ENCODE measurements at places on chromosomes 4 and X. TPM values are rescaled to one million over a fixed set of nuclear protein-coding genes. Genes with fewer than 3 reads are reported as not detected.

The OCRL gene
- 33.5 TPM for polyA plus RNA-seq

The CSAG3 gene
- not detected for polyA plus RNA-seq

The WDR17 gene
- 1.5 TPM for polyA plus RNA-seq

DNA sequence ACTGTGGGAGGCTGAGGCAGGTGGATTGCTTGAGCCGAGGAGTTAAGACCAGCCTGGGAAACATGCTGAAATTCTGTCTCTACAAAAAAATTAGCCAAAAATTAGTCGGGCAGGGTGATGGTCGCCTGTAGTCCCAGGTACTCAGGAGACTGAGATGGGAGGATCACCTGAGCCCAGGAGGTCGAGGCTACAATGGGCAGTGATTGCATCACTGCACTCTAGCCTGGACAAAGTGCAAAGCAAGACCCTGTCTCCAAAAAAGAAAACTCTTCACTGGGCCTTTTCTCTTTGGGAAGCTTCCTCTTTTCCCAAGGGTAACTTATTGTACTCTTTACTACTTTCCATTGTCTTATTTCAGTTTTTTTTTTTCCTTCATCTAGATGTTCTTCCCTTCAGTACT is 88.9 kb downstream of the UBE2K start:
- DNase-seq: no peak

- DNase-seq: no peak
Measured at GRCh38 chrX:149648932-149649331, 17.3 kb upstream of the TMEM185A start.

- no peak for DNase-seq
Measured at GRCh38 chr4:1616557-1616930, 67.6 kb downstream of the FAM53A start.
